ENCODE measurements at places on chromosomes 1 and 21.
A peak's percentile ranks its signal among the peaks of the same experiment; 100 is the strongest.

GRCh38 chr1:203281851-203282661 lies 23.3 kb upstream of the BTG2 start:
- no peak for DNase-seq

GRCh38 chr1:229396585-229397206 lies 37.2 kb downstream of the ACTA1 start:
- DNase-seq = no peak

DNA sequence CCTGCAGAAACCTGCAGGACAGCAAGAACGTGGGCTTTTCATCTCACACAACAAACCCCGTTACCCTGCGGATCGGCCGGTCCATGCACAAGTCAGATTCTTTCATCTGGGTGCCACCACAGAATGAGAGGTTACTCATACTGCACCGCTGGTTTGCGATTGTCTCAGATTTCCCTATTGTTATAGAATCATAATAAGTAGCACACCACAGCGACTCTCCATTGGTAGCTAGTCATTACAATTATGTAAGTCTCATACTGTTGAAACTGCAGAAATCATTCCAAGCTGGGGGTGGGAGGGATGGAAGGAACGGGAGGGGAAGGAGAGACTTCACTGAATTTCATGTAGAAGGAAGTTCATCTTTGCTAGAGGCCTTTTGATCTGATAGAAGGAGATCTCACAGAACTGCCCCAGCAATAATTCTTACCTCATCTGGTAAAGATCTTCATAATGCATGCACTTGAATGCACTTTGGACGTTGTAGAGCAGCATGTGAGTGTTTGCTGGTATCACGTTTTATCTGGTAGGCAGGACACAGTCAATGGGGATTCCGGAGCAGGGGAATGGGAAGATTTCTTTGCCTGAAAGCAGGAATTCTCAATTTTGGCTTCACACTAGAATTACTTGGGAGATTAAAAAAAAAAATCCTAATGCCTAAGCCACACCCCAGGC lies 221.1 kb downstream of the KIF26B start:
- no peak for DNase-seq

DNA sequence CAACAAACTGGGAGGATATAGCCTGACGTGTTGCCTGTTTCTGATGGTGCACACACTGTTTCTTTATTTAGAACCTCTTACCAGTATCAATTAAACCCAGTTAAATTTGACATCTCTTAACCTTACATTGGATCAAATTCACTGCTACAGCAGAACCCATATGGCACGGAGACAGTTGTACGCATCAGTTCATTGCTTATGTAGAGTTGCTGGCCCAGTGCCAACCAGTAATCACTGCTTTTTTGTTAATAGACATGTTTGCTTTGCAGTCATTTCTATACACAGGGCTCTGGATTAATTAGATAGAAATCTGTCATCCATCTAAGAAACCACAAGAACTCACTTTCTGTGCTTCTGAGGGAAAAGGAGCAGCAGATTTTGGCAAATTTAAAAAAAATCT lies 154.0 kb downstream of the RWDD3 start:
- DNase-seq = no peak

DNA sequence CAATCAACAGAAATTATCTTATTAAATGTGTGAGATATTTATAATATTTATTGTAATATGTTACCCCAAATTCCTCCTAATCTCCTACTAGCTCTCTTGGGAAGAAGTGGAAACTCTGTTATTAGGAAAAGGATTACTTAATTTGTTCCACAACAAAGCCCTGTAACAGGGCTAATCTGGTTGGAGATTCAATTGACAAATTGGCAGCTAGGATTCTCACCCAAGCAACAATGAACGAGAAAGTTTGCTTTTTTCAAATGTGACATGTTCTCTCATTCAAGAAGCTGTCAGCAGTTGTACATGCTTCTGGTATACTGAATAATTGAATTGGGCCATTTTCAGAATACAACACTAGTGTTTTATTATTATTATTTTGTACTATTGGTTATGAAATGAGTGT lies 367.9 kb upstream of the ADGRL4 start:
- no peak for DNase-seq

DNA sequence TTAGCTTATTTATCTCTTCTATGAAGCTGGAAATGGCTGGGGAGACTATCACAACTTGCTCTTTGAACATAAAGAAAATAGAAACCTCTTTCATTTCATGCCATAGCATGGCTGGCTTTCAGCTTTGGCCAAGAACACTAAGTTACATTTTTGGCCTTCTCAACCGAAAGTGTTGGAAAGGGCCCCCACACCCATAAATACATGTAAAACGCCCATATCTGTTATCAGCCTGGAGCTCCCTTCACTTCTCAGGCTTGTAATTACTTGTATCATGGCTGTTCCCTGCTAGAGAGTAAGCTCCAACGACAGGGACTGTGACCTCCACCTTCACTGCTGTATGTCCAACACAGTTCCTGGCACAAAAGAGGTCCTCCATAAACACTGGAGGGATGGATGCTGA lies 12.7 kb upstream of the EIF4G3 start:
- no peak for DNase-seq

DNA sequence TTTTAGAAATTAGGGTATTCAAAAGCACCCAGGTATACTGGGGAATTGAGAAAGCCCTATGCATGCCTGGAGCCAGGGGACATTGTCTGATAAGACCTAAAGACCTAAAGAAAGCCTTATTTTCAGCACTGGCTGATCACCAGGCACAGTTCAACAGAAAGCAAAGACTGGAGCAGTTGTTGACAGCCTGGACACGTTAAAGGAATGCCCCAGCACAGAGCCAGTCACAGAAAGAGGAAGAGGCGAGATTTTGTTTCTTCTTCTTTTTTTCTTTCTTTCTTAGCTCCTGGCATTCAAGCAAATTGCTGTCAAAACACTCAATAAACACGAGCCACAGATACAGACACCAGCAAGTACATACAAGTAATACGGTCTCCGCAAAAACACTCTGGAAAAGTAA lies 40.4 kb downstream of the RNF187 start:
- no peak for DNase-seq

- no peak for DNase-seq
Observed at GRCh38 chr1:19007491-19008441, 51.3 kb upstream of the IFFO2 start.

DNA sequence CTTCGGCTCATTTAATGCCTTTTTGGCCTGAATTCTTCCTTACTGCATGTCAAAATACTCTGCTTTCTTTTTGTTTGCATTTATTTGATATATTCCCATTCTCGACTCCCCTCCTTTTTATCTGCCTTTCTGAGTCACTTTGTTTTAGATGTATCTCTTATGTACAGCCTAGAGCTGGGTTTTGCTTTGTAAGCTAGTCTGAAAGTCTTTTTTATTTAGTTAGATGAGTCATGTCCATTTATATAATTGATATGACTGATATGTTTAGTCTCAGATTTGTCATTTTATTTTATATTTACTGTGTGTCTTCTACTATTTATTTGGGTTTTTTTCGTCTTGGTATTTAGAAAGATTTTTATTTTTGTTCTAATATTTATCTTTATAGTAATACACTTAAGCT lies 33.6 kb upstream of the GNG5 start:
- no peak for DNase-seq

DNA sequence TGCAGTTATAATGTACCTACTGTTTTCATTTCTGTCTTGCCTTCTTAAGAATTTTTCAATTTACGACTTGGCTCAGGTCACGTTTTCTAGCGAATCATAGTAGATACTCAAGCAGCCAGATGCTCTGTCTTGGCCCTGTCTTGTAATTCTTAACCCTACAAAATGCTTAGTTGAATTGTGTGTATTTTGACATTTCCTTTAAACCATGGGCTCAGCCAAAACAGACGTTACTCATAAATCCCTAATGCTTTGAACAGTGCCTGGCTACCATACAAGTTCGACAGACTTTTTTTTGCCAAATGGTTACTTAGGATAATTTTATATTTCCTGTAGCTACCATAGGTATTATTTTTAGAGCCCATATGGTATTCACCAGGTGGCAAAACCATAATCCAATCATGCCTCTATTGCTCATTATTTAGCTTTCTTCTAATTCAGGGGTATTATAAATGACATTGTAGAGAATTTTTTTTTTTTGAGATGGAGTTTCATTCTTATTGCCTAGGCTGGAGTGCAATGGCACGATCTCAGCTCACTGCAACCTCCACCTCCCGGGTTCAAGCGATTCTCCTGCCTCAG lies 54.3 kb downstream of the KCNK1 start:
- no peak for DNase-seq

DNA sequence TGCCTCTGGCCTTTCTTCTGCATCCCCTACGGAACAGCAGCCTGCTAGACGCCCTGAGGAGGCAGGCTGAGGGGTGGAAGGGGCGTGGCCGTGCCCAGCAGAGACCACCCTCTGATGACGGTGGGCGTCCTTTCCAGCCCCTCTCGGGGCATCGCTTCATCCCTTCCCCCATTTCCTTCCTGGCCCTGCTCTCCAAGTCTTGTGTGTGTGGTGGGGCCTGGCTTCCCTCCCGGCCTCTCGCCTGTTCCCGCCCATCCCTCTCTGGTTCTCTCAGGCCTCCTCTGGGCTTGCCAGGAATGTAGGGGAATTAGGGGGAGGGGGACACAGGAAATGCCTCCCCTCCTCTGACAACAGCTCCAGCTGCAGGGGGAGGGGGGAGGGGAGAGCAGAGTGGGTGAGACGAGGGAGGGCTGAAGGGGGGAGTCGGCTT lies 51.1 kb downstream of the SKI start:
- peak; percentile 85 for DNase-seq

- no peak for DNase-seq
Observed at GRCh38 chr1:101060992-101061391, 35.4 kb upstream of the DPH5 start.

DNA sequence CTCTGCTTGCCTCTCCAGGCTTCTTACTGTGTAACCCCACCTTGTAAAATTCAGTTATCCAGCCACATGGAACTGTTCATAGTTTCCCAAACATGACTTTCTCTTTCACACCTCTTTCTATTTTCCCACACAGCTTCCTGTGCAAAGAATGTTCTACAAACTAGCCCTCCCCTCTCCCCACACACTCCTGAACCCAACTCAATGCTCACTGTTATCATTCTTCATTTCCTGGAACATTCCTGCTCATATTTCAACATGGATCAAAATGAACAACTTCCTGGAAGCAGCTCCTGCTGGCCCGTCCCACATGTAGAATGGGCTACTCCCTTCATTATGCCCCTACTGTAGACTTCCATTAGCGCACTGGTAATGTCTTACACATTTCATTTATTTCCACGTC lies 7.5 kb upstream of the HSD11B1 start:
- DNase-seq = no peak

GRCh38 chr1:9835758-9836631 lies 12.2 kb upstream of the CLSTN1 start:
- DNase-seq = no peak

GRCh38 chr1:35294809-35295208 lies 26.3 kb downstream of the ZMYM4 start:
- DNase-seq = no peak

DNA sequence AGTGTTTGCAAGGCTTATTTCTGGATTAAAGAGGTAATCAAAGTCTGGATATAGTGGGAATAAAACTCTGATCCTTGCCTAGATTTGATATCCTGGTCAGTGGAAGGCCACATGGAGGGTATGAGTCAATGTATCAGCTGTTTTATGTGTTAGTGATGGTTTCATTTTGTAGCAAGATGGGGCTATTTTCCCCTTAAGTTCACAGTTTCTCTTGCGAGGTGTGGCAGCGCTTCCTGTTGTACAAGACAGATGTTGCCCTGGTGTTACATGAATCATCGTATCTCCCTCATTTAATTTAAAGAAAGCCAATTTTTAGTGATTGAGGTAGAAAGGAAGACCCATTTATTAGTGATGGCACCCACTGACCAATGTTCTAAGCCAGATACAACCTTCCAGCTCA lies 220.2 kb downstream of the DUSP10 start:
- DNase-seq = no peak

DNA sequence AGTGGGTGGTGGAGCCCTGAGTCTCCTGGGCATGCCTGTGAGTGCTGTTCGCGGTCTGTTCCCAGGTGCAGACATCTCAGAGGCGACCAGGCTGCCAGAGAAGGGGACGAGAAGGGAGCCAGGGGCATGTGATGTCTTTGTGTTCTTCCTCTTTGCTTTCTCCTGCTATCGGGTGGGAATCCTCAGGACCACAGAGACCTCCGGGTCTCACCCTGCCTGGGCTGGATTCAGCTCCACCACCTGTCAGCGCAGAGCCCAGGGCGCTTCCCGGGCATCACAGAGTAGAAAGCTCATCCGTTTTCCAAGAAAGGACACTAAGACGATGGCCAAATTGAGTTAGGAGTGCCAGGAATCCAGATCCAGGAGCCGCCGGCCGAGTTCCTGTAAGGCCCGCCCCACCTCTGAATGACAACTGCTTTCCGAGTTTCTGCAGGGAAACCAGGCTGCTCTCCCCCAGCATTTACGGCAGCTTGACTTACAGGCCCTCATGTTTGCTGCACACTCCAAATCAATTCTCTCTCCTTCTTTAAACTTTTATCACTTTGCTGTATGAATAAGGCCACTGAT lies 130.8 kb downstream of the CAMTA1 start:
- no peak for DNase-seq
